ENCODE measurements at places on chromosomes 13 and 19.

DNA sequence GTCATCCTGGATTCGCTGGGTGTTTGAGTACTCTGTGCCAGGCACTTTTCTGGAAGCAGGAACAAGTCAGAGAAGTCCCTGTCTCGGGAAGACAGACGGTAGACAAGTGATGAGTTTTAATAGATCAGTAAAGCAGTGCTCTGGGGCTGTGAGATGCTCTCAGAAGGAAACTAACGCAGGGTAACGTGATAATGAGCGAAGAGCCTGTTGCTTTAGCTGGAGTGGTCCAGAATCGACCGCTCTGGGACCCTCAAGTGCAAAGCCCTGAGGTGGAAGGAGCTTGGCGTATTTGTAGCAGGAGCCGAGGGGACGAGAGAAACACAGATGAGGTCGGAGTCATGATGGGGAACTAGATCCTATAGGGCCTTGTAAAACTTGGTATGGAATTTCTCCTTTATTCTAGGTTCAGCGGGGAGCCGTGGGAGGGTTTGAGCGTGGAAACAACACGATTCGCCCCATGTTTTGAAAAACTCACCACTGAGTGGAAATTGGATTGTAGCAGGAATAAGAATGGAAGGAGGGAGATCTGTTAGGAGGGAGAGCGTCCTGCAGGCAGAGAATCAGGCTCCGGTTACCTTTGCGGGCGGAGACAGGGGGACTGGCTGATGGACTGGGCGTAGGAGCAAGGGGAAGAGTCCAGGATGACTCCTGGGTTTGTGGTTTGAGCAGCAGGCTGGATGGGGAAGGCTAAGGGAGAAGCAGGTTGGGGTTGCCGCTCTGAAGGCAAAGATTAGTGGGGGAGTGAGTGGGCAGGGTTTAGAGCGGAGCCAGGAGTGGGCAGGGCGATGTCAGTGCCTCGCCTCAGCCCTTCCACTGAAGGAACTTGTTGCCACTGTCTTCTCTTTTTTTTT lies 763 bp downstream of the POLD1 start:
- no peak for DNase-seq

DNA sequence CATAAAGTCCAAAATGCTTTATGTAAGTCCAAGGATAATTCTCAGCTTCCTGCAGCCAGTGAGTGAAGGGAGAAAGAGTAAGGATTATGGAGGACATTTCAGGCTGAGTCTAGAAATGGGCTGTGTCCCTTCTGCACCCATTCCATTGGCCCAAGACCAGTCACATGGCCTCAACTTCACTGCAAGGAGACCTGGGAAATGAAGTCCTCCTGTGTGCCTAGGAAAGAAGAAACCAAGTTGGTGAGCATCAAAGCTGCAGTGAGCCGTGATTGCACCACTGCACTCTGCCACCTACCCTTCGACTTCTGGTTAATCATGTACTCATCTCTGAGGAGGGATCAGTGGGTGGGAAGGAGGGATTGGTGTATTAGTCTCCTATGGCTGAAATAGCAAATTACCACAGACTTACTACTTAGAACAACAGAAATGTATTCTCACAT lies 3.6 kb upstream of the CD37 start:
- peak; percentile 50 for DNase-seq

DNA sequence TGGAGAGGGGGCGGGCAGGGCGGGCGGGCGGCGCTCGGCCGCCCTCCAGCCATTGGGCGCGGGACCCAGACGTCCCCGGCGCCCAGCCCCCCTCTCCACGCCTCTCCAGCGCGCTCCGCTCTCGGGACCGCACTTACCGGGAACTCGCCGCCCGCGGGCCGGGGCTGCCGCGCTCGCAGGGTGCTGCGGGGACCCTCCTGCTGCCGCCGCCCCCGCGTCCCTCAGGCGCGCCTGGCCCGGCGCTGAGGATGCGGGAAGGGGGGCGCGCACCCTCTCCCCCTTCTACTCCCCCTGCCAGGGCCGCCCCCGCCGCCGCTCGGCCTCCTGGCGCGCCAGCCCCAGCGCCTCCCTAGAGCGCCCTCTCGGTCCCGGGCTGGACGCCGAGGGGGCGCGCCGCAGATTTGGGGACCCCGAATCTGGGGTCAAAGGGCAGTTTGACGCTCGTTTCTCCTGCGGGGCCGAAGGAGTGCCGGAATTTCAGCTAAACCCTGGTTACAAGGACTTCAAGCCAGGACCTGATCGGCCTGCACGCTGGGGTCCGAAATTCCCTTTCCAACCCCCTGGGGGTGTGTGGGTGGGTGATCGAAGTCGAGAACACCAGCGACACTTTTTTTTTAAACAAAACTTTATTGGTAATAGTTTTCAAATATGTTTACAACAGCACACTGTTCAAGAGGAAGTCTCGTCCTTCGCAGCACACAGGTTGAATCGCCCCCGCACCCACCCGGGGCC lies 696 bp upstream of the SAMD1 start:
- peak; percentile 77 for DNase-seq

DNA sequence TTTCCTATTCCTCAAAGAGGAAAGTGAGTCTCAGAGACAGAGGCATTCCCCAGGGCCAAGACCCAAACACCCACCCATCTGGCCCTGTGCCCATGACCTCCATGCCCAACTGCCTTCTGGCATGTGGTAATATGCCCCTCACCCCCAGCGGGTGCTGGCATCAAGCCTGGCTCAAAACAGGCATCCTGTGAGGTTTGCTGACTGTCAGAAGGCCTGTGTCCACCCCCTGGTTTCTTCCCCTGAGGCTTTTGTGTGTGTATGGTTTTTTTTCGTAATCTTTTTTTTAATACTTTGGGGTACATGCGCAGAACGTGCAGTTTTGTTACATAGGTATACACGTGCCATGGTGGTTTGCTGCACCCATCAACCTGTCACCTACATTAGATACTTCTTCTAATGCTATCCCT lies 7.6 kb upstream of the KANK2 start:
- DNase-seq = no peak
